ENCODE measurements at places on chromosomes 6 and 20.

- no peak for DNase-seq
These were observed 212.7 kb downstream of the PACRG start for GRCh38 chr6:162940426-162940825.

DNA sequence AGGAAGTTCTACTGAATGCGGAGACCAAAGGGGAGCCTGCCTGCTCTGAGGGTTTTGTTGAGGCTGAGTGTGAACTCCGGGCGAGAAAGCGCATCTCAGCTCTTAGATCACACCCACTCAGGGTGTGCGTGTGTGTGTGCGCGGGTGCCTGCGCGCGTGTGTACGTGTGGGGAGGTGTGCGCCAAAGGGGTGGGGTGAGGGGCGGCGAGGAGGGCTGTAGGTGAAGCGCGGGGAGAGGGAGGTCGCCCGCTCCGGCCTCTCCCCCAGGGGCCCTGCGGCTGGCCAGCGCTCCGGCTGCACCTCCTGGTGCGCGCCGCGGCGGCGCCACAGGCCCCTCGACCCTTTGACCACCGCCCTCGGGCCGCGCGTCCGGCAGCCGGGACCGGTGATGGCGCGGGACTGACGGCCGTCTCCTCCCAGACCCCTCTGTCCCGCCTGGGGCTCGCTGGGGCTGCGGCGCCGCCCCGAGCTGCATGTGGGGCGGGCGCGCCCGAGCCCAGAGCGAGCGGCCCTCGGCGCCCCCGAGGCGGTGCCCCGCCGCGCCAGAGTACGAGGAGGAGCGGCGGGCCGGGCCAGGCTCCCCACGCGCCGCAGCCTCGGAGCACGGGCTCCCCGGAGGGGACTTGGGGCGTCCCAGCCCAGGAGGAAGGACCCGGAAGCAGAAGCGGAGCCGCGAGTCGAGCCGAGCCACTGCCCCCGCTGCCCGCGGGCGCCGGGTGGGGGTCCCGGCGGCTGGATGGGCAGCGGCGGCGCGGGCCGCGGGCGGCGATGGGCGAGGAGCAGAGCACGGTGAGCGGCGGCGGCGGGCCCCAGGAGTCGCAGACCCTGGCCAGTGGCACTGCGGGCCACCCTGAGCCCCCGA, at the start of gene RNF217:
Gene RNF217, plus strand, starts transcription at position 661 of the 862 bp plus-strand sequence. Its CDS starts 108 bp downstream, at position 769.
- DNase-seq, result peak; percentile 73

GRCh38 chr20:18090044-18090443, 32.3 kb upstream of the OVOL2 start:
- no peak for DNase-seq

GRCh38 chr20:56788041-56788670, 159.1 kb downstream of the TFAP2C start:
- no peak for DNase-seq

- no peak for DNase-seq
These were observed 256.7 kb upstream of the TCF21 start for GRCh38 chr6:133632206-133632605.

- DNase-seq, result no peak
These were observed 24.6 kb upstream of the ADGB start for GRCh38 chr6:146574211-146574610.

DNA sequence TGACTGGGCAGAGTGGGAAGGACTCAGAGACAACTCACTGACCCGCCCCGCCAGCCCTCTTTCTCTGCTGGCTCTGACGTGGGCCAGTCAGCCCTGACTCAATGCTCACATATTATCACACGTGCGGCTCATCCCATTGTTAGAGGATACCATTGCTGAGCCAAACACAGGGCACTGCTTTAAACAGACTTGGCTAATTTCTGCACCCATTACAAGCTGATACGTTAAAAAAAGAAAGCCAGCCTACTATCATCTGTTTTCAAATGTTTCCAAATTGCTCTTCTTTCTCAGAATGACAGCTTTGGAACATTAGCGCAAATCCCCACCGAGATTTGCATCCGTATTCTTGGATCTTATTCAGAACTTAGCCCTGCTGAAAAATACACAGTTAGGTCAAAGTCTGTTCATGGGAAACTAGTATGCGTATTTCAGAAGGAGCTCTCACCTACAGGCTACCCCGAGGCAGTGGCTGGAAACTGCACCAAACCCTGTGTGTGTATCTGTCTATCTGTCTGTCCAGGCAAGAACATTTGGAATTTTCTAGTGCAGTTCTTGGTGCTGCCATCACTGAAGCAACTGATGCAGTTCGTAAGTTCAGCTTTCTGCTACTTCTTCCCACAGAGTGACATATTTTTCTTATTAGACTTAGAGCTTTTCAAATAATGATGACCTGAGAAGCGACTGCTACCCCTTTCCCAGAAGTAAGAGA, 32.8 kb downstream of the RAMACL start:
- no peak for DNase-seq

GRCh38 chr6:16104624-16105433, 24.1 kb upstream of the MYLIP start:
- DNase-seq, result no peak

DNA sequence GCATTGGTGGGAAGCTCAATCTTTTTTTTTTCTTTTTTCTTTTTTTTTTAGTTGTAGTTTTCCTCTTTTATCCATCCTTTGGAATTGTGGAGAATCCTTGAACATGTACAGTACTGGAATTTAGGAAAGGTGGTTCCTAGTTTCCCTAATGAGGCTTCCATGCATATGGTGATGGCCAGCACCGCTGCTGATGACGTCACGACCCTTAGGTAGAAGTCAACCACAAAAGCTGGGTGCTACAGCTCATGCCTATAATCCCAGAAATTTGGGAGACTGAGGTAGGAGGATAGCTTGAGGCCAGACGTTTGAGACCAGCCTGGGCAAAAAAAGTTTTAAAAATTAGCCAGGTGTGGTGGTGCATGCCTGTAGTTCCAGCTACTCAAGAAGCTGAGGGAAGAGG, 79.3 kb upstream of the SOX4 start:
- DNase-seq, result no peak

- no peak for DNase-seq
These were observed 120.4 kb downstream of the CDH26 start for GRCh38 chr20:60078351-60079250.

DNA sequence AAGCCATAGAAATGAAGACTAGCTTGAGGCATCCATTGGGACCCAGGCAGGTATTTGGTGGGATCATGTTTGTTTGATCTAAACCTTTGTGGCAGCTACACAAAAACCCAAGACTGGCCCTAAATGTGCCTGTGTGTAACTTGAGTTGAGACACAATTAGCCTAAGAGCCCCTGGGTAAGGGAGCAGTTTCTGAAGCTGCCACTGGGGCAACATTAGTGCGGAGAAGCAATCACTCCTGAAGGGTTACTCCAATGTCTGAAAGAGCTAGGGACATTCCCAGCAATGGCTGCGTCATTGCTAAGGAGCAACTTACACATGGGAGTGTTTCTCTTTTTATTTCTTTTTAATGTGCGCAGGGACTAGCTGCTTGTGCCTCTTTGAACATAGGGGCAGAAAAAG, 67.9 kb upstream of the EEF1E1 start:
- DNase-seq, result no peak

GRCh38 chr20:46651091-46651962, at the start of gene SLC13A3:
TSS of gene SLC13A3 (minus strand) at chr20:46651459. CDS start at chr20:46651421, 38 bp downstream.
- DNase-seq, result no peak

- DNase-seq, result no peak
These were observed 52.0 kb upstream of the TRIM26 start for GRCh38 chr6:30265181-30265580.

GRCh38 chr6:41066867-41067304, 5.3 kb downstream of the OARD1 start:
- DNase-seq, result peak; percentile 73

GRCh38 chr6:54308289-54308985, at the start of gene TINAG:
TSS of gene TINAG (plus strand) at chr6:54308441. CDS start at chr6:54308551, 110 bp downstream.
- no peak for DNase-seq

GRCh38 chr20:32232326-32232886, 24.7 kb downstream of the POFUT1 start:
- no peak for DNase-seq

GRCh38 chr6:54248994-54249393, 59.2 kb upstream of the TINAG start:
- no peak for DNase-seq

- DNase-seq, result no peak
These were observed at the start of gene GJA1 for GRCh38 chr6:121435444-121436069. TSS of gene GJA1 (plus strand) at chr6:121435646. CDS start at chr6:121446848, 11,202 bp downstream.

GRCh38 chr6:155340464-155341129, 26.3 kb upstream of the TFB1M start:
- no peak for DNase-seq

DNA sequence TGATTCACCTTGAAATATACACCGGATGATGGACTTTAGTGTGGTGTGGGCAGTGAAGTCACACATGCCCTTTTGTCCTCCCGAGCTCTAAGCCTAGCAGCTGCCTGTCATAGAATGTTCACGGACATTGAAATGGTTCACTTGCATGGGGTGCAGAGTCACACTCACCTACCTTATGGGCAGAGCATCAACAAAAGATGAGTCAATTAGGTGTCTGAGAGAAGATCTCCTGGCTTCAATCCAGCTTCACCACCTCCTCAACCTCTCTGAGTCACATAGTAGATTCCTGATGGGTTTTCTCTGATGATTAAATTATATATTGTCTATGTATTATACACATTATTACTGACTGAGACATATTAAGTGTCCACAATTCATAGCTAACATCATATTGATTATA, 48.1 kb upstream of the HLA-E start:
- DNase-seq, result no peak

DNA sequence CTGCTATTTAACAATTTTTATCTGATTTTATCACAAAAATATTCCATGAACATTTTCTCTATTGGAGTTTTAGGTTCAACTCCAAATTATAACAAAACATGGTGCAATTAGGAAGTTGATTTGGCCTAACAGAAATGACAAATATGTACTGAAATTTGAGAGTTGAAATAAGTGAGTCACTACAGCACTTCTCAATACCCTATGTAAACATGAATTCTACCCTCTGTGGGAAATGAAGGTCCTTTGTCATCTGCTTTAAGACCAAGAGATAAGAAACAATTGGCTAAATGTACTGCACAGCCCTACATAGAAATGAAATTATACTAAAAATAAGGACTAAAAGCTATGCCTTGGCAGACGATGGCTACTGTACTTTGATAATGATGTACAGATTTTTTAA, 86.2 kb upstream of the BEND6 start:
- DNase-seq, result no peak

GRCh38 chr6:90445533-90446108, 141.3 kb downstream of the MAP3K7 start:
- DNase-seq, result no peak

GRCh38 chr20:45918182-45918737, 6.3 kb upstream of the PLTP start:
- DNase-seq, result no peak

DNA sequence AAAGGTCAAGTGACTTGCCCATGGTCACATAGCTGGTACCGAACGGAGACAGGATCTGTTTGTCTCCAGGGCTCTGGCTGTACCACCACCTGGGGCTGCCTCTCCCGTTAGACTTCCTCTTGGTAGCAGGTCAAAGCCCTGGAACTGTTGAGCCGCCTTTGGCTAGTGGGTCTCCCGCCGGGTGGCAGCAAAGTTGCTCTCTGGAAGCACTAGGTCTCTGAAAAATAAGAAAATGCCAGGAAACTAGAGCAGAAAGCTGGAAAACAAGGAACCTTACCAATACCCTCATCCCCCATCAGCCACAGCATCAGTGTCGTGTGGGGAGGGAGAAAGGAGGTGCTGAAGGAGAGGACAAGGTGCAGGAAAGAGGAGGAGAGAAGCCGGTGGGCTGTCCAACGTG, 291.0 kb upstream of the SUPT3H start:
- no peak for DNase-seq

GRCh38 chr20:14295238-14295637, 42.2 kb downstream of the FLRT3 start:
- no peak for DNase-seq

DNA sequence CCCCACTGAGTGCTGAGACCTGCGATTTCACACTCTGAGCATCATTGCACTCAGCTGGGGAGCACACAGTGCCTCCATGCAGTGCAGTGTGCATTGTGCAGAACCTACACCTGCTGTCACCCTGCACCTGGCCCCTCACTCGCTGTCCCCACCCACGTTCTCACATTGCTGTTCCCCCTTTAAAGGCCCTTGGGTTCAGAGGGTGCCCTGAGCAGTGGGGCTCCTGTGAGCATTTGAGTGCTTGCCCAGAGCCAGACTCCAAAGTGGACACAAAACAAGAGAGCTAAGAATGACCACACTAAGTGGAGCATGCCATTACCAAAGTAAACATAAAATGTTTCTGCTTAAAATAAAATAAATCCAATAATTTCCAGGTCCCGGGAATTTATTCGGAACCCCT, 131.0 kb upstream of the CST7 start:
- no peak for DNase-seq

- no peak for DNase-seq
These were observed 515.6 kb downstream of the EYS start for GRCh38 chr6:65191471-65191870.

DNA sequence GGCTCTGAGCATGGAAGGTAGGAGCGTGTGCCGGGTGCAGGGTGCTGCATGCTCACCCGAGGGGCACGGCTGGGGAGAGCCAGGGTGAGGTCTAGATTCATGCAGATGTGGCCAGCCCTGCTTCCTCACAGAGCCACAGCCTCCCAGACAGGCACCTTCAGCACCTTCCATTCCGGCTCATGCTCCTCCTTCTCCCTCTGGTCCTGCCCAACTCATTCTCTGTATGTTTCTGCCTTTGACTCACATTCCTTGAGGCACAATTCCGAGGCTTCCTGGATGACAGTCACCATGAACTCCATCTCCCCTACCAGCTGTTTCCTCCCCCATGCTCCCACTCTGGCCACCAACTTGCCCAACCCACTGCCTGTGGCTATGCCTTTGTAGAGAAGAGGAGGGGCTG, 35.4 kb downstream of the DACT2 start:
- no peak for DNase-seq

- DNase-seq, result peak; percentile 75
These were observed 354.1 kb downstream of the RFPL4B start for GRCh38 chr6:112701201-112701600.

- no peak for DNase-seq
These were observed 199.7 kb downstream of the TBXT start for GRCh38 chr6:165967810-165968407.

- no peak for DNase-seq
These were observed 39.3 kb upstream of the HIVEP1 start for GRCh38 chr6:11972806-11973205.

DNA sequence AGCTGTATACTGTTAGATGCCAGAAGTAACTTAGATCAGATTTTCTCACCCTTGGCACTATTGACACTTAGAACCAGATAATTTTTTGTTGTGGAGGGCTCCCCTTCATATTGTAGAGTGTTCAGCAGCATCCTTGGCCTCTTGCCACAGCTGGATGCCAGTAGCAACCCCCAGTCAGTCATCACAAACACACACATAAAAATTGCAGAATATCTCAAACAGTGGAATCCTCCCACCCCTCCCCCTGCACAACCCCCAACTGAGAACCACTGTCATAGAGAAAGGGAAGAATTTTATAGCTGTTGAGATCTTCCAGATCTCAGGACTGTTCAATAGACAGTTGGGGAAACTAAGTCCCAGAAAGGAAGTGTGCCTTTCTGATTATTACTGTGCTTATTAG, 81.2 kb upstream of the VSTM2L start:
- DNase-seq, result no peak

Data from NCI-H1105 treated with DMSO at 0.1 percent for 48 hours (cell line).